ENCODE measurements at places on chromosomes 7 and 10.

GRCh38 chr7:113550966-113551365 lies 367.8 kb downstream of the PPP1R3A start:
- no peak for DNase-seq

- no peak for DNase-seq
Observed at GRCh38 chr7:18770822-18771221, 275.3 kb downstream of the HDAC9 start.

DNA sequence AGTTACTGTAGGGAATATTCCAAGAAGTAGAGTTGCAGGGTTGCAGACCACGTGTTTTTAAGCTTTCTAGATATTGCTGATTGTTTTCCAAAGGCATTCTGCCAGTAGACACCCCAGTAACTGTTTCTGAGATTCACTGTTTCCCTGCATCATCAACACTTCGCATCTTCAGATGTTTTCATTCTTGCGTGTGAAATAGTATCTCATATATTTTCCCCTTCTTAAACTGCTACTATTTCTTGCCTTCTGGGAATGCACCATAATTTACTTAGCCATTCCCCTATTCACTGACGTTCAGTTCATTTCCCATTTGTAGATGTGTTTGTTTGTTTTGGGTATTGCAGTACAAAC lies 30.7 kb downstream of the ALOX5 start:
- no peak for DNase-seq

DNA sequence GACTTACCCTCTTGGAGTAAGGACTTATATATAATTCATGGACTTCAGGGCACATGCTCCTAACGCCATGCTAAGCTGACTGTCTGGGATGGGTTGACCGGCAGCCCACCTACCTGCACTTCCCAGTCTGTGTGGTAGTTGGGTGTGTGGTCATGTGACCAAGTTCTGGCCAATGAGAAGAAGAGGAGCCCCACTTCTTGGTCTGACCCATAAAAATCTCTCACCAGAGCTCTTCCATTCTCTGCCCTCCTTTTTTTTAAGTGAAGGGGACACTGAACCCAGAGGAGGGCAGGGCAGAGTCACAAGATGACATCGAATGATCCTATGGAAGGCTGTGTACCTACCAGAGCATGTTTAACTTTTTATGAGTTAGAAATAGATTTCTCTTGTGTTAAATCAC lies 370.1 kb downstream of the FRMD4A start:
- no peak for DNase-seq

- DNase-seq, result no peak
Observed at GRCh38 chr10:43230909-43231522, 35.8 kb downstream of the RASGEF1A start.

- no peak for DNase-seq
Observed at GRCh38 chr7:32047801-32048200, 22.4 kb downstream of the PDE1C start.

DNA sequence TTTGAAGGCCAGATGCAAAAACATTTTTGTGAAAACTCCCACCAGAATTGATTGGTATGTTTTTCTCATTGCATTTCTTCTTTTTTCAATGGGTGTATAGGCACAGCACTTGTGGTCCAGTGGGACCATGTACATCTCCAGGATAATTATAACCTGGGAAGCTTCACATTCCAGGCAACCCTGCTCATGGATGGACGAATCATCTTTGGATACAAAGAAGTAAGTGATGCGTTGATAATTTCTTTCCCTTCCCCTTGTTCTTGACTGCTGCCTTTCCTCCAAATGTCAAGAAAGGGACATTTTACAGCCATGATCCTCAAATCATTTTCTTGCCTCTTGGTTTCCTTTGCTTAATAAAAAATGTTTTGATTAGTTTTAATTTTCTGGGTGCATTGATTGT lies 331.5 kb downstream of the PLXDC2 start:
- no peak for DNase-seq

DNA sequence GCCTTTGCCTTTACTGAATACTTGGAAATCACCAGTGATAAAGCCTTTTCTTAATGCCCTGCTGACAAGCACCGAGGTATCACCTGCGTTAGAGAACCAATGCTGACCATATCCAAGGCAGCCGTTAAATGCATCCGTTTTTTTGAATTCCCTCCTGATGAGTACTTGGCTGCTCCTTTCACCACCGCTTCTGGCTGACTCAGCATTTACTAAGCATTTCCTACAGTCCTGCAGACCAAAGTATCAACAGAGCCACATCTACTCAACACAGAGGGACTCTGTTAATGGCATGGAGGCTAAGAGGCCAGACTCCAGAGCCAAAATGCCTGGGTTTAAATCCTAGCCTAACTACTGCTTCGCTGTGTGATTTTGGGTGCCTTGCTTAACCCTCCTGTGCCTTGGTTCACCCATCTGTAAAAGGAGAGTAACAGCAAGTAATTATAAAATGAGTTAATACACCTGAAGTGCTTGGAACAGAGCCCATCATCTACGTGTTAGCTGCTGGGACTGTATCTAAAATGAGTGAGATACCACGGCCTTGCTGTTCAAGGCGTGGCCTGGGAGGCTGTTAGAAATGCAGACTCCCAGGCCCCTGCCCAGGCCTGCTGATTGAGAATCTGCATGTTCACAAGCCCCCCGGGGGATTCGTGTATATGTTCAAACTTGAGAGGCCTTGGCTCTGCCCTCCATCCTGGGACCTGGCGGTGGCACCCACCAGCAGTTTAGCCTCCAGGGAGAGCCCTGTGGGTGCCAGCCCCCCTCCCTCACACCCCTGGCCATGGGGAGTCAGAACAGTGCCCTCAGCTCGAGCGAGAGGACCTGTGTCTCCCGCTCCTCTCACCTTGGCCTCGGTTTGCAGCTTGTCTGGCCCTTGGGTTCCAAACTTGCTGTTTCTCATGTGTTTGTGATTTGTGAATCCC lies 30.8 kb upstream of the EFCAB10 start:
- DNase-seq, result no peak

DNA sequence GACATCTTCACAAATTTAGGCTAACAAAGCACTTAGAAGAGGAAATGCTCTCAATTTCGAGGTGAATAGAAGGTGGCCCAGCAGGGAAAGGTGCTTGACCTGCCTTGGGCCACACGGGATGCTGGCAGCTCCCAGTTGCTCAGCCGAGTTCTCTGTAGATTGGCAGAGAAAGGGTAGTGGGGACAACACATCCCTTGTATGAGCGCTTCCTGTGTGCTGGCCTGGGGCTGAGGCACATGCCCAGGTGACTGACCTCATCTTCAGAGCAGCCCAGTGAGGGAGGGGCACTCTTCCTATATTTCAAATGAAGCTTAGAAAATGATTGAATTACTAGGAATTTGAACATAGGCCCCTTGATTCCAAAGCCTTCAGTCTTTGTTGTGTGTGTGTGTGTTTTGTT lies 20.2 kb downstream of the BAG3 start:
- no peak for DNase-seq

DNA sequence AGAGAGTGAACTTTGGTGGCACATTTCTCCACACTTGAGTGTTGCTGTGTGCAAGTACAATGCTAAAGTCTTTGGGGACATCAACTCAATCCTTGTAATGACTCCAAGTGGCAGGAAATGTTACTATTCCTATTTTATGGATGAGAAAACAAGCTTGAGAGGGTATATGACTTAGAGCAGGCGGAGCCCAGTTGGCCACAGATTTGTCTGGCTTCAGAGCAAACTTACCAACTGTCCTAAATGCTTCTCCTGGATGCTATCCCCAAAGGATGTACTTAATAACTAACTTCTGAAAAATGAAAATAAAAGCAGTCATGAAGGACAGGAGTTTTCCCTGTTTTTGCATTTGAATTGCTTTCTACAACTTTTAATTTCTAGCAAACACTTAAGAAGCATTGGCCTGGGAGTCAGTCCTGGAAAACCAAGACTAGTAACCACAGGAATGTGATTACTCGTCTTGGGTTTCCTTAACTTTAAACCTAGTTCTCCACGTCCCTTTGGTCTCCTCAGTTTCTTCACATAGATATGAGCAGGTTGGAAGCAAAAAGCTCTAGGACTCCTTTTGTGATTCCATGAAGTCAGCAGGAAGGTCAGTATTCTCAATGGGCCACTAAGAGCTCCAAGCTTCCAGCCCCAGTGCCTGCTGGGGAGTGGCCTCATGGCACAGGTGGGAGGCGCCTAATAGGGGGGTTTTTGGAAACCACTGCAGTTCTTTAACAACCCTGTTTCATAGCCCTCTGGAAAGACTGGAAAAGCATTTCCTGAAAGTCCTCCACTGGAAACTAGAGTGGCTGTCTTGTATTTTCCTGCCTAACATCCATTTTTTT lies 140.8 kb downstream of the GLCCI1 start:
- DNase-seq, result no peak

DNA sequence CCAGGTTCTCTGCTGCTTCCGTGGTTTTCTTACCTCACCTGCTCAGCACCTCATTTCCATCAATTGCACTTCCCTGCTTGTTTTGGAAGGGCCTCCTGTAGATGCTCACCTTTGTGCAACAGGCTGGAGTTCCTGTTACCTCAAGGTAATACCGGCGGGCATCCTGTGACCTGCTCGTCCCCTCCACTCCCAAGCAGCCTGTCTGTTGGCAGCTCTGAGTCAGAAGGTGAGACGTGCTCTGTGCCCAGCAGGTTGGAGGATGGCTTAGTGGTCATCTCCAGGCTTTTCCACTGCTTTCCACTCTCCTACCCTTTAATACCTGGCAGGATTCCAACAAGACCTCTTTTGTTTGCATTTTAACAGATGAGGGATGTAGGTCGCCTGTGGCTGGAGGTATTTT lies 86.0 kb downstream of the CAMK1D start:
- no peak for DNase-seq

DNA sequence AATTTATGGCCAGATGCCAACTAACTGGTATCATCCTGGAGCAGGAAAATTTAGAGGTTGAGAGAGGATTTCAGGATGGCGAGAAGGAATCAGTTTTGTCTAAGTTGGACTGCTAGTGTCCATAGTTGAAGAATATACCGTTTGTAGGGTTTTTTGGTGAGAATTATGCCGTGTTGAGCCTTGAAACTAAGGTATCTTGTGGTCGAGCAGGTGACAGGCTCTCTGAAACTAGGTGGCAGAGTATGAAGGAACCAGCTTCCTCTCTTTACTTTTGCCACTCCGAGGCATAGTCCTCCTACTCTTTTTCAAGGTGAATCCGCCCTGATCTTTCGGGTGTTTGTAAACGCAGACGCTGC lies 9.7 kb downstream of the MDFIC start:
- DNase-seq, result no peak

- DNase-seq, result no peak
Observed at GRCh38 chr7:98372993-98373392, 27.9 kb downstream of the BAIAP2L1 start.

GRCh38 chr7:93987297-93987696 lies 16.9 kb downstream of the BET1 start:
- DNase-seq, result no peak

GRCh38 chr7:78993341-78993740 lies 460.1 kb downstream of the MAGI2 start:
- DNase-seq, result peak; percentile 10

DNA sequence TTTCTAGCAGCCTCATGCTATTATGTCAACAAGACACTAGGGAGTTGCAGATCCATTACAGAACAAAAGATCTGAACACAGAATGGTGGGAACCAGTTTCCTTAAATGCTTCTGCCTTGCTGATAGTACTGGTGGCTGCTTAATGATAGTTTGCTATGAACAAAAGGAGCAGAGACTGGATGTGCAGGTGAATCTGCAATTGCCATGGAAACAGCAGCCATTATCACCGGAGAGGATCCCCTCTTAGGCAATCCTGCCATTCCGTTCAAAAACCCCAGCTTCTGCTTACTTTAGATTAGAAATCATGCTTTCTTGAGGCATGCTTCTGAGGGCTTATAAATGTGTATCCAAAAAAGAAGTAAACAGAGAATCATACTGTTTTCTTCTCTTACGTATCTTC lies 80.0 kb upstream of the PRKAR2B start:
- DNase-seq, result no peak

DNA sequence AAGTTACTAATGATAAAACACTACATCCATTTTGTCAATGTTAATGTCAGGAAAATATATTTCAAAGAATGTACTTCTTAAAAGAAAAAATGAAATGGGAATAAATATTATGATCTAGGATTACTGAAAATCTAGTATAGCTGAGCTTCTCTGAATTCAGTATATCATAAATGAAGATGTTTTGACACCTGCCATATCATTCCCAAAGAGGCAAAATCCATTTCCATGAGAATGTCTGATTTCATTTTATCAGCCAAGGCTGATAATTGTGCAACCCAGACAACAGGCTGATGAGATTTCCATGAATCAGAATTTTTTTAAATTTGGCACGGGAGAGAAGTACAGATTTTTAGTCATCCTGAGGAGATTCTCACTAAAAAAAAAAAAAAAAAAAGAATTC lies 32.5 kb downstream of the ZFAND4 start:
- DNase-seq, result no peak

- DNase-seq, result no peak
Observed at GRCh38 chr10:132169766-132170560, 16.8 kb upstream of the DPYSL4 start.

GRCh38 chr7:13641714-13642113 lies 347.8 kb downstream of the ETV1 start:
- DNase-seq, result no peak

DNA sequence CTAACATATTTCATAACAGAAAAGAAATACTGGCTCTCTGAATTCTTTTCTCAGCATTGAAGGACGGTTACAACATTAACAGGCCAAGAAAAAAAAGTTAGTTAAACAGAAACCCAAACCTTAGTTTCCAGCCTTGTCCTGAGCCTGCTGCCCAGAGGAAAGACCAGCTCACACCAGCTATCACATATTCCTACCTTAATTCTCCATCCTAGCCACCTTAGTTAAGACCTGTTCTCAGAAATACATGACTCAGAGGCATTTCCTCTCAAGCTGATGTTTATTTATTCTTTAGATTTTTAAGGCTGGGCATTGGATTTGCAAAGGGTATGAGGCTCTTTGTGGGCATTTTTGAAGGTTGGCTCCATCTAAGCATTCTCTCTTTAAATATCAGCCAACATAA lies 34.3 kb upstream of the ADAM12 start:
- no peak for DNase-seq

GRCh38 chr7:83546586-83546985 lies 102.4 kb downstream of the SEMA3E start:
- no peak for DNase-seq

DNA sequence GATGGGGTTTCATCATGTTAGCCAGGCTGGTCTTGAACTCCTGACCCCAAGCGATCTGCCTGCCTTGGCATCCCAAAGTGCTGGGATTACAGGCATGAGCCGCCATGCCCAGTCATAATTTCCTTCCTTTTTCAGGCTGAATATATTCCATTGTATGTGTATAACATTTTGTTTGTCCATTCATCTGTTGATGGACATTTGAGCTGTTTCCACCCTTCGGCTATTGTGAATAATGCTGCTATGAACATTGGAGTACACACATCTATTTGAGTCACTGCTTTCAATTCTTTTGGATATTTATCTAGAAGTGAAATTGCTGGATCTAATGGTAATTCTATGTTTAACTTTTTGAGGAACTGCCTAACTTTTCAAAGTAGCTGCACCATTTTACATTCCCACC lies 34.6 kb downstream of the TLX1 start:
- DNase-seq, result no peak

- no peak for DNase-seq
Observed at GRCh38 chr10:16816830-16817124, 447 bp downstream of the RSU1 start.

Data from Kasumi-1 (cell line).